Mucosa of descending colon (tissue), 3 donors: ENCODE measurements at places on chromosomes 7 and 10. TPM values are rescaled to one million over a fixed set of nuclear protein-coding genes. Genes with fewer than 3 reads are reported as not detected.

DNA sequence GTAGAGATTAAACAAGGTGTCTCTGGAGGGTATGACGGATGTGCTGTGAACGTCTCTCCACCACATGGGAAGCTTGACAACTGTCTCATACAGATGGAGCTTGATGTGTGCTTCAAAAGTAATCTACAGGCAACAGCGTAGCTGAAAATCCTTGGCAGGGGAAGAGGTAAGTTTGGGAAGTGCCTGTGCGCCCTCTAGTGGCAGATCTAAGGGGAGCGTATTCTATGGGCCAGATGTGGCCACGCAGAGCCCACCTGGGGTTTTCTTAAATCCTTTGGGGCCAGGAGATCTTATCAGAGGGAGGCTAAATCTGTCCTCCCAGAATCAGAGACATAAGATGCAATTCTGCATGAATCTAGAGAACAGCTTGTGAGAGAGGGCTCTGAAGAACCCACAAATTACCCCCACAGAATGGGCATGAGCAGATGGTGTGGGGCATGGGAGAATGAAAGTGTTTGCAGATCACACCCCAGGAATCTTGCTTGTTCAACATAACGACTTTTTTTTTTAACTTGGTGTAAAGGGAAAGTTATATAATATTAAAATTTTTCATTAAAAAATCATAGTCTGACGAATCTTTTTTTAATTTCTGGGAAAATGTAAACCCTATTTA is 91.2 kb upstream of the MPP7 start:
- no peak for DNase-seq

- no peak for DNase-seq
These were observed 172.0 kb upstream of the TNRC18 start for GRCh38 chr7:5595545-5596045.

The PALD1 gene
- 1.9 TPM for total RNA-seq

- DNase-seq: no peak
These were observed 1.4 kb downstream of the ZNF438 start for GRCh38 chr10:31030260-31030659.

DNA sequence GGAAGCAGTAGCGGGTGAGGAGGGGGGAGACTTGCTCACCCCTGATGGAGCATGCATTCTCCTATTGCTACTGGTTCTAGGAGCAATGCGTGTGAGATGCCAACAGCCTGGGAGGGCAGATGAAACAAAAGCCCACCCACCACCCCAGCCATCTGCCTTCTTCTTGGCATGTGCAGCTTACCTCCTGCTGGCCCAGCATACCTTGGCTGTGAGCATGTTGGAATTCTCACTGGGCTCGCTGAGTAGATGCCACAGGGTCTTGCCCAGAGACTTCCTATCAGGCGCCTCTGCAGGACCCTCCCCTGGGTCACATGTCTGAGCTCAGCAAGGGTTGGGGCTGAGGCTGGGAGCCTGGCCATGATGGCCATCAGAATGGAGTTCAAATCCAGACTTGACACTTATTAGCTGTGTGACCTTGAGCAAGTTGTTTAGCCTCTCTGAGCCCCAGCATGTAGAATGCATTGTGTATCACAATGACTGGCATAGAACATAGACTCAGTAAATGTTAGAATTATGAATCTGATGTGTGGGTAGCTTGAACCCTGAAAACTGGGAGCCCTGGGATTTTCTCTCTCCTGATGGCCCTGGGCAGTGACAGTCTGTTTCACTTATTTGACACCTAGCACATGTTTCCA is 38.2 kb downstream of the CDH23 start:
- DNase-seq: no peak

GRCh38 chr7:101941481-101942383 is 124.3 kb downstream of the CUX1 start:
- DNase-seq: peak; percentile 77

The MRC1 gene
- total RNA-seq: 48.4 TPM

DNA sequence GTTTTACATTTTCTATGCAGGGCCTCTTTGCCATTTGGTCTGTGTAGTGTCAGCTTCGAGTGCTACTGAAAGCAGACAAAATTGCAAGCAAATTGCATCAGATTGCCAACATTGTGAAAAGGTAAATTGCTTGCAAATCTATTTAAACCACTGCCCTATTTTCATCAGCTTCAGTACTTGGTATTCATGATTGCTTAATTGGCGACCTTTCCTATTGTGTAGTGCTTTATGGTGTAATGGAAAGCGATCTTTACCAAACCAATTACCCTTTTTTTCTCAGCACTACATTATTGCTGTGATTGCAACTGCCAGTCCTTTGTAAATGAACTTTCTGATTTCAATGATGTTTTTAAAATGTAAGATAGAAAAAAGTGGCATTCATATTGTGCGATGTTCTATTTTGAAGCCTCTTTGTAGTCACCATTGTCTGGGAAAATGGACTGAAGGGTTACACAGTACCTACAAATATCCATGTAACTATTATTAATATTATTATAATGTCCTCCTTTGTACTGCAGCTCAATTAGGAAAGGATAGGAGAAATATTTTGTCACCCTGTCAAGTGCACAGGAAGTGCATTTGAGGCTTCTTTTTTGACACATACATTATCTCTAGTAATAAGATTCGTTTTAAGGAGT is 177.7 kb upstream of the SP8 start:
- DNase-seq: no peak

DNA sequence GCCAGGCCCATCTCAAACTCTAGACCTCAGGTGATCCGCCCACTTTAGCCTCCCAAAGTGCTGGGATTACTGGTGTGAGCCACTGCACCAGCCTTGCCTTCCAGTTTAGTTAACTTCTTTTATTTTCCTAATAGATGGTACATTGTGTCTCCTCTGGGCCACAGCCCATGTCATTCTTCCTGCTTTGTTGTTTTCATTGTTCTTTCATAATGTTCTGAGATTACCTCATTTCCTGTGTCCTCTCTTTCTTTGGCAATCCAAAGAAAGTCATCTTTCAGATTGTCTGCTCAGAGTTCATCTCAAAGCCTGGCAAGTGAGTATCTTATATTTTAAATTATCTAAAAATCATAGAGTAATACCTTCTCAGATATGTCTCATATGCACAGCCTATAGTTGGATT is at the start of gene OLAH:
OLAH (plus strand) TSS at position 270 of the 400 bp plus-strand sequence. CDS start 3,346 bp downstream, outside the sequence.
- no peak for DNase-seq

The HNRNPA2B1 gene
- 441 TPM for total RNA-seq

The GPRIN2 gene
- 17.2 TPM for total RNA-seq

- DNase-seq: no peak
These were observed 68.4 kb downstream of the IKZF1 start for GRCh38 chr7:50372923-50373322.

DNA sequence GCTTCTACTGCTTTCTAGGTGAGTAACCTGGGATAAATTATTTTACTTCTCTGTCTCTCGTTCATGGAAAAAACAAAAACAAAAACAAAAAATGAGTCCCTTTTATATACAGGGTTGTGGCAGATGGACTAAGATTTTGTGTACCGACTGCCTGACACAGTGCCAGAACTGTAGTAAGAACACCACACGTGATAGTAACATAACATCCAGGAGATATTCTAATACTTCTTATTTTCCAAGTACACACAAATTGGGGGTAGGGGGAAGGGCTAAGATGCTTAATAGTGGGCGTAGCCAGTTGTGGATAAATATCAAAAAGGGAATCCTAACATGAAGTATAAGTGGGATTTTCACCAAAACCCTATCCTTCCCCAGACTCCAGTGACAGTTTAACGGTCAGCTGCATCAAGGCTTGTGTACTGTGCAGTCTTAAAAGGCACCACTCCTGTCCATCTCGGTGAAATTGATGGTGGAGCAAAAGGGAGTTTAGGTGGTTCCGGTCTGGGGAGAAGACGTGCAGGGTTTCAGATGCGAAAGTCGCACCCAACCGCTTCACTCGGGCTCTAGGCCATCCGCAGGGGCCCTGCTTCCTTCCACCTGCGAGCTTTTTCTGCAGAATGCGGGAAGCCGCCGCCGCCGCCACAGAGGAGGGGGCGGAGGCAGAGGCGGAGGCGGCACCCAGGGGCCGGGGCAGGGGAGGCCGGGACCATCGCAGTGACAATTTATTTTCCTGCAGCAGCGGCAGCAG is at the start of gene STAMBPL1:
STAMBPL1 (plus strand) TSS at position 712 of the 748 bp plus-strand sequence. CDS start 21,464 bp downstream, outside the sequence.
- DNase-seq: peak; percentile 87

DNA sequence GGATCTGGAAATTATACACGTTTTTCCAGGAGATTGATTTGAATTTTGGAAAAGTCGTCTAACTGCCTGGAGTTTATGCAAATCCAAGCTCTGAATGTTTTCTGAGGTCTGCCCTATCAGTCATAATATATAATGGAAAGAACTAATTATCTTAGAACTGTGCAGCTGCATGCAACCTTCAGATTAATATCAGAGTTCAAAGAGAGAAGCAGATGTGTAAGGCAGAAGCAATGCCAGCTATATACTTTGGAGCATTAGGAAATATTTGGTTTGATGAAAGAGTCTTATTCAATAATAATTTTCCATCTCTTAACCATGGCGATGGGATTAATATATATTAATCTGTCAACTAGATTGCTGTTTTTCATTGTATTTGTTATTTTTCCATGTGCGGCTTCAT is 500.9 kb downstream of the NEBL start:
- DNase-seq: no peak

DNA sequence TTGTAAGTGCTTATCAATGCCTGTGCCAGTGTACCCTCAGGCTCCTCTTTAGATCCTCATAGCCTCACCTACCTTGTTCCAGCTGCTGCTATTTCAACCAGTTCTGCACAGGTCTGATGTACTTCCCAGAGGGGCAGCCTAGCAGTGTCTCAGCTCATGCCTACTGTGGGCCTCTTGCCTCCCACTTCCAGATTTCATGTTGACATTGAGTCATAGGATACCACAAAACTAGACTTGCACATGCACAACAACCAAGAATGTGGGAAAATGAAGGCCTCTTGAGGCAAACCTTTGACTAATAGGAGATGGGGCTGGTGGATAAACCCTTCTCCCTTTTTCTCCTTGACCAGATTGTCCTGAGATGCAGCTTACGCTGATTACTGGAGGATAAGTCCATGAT is 31.0 kb downstream of the PON3 start:
- DNase-seq: no peak

DNA sequence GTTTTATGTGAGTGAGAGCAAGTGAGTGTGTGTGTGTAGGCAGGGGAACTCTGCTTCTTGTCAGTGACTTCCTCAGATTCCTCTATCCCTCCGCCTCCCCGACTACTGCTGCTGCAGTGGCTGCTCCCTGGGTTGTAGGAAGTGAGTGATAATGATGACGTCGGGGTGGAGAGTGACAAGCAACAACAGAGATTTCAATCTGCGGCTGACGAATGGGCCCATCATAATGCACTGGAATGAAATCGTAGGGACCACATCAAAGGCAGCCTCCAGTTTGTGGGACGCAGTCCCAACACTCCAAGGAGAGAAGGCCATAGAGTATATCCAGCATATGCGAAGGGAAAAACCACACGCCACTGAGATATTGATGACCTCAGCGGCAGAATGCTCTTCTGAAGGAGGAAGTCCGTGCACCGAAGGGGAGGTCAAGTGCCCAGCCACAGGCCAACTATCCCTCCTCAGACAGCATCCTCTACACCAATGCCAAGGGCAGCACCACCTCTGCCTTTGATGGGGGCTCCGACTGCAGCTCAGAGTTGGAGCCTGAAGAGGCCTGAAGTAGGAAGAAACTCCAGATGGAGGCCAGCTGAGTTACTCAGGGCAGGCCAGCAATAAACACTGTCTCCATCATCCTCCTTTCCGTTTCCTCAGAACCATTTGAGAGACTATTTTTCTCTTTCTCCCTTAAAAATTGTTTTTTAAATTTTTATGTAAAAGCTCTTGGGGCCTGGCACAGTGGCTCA is 11.3 kb upstream of the STMP1 start:
- DNase-seq: no peak

GRCh38 chr7:139494835-139495579 is 11.5 kb upstream of the KLRG2 start:
- no peak for DNase-seq

DNA sequence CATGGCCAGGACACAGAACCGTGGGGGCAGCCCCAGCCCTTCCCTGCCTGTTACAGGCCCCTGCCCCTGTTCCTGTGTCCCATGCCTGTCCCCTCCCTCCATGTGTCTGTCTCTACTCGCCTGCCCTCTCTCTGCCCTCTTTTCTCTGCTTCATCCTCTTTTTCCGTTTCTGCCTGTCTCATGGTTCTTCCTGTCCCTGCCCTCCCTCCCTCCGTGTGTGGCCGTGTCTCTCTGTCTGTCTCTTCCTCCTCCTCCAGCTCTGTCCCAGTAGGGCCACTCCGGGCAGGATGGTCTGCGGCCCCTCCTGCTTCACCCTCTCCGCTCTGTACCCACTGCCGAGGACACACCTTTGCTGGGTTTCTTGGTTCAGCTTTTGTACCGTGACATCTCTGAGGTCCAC is 137.4 kb downstream of the FAM53B start:
- DNase-seq: no peak

The HABP2 gene
- not detected for total RNA-seq

DNA sequence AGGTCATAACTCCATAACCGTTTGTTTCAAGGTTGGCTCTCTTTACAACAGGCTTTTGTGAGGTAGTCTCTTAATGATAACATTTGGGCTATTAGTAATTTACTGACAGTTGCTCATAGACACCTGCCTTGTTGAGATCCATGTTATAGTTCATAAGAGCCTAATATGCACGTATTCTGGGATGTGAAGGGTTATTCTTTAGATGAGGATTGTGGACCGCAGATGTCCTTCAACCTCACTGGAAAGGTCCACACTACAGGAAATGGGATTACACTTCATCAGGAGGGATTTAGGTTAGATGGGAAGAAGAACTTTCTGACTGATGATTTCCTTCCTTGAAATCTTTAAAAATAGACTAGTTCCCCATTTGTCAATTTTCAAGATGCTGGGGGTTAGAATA is 62.8 kb downstream of the SAMD9 start:
- no peak for DNase-seq
